ENCODE measurements at places on chromosomes 12 and 14.

DNA sequence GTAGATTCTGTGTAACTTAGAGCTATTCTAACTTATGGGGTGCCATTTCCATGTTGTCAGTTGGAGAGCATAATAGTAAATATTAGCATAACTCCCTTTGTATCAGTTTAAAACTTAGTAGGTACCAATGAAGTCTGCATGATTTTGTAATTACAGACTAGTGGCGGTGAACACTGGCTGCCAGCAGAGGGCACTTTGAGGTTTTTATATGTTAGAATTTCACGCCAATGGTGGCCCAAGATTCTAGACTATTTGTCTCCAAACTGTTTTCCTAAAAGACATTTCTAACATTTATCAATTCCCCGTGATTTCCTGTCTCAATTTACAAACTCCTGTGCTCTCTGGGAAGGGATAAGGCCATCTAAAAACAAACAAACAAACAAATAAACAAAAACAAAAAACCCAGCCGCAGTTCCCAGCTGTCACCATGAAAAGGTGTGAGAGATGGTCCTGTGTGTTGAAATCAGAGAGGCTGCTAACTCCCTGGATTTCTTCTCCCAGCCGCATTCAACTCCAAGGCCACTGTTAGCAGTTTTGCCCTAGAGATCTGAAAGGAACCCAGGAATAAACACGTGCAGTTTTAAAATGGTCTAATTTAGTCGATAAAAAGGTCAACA lies 57.6 kb downstream of the BRMS1L start:
- DNase-seq, result no peak

DNA sequence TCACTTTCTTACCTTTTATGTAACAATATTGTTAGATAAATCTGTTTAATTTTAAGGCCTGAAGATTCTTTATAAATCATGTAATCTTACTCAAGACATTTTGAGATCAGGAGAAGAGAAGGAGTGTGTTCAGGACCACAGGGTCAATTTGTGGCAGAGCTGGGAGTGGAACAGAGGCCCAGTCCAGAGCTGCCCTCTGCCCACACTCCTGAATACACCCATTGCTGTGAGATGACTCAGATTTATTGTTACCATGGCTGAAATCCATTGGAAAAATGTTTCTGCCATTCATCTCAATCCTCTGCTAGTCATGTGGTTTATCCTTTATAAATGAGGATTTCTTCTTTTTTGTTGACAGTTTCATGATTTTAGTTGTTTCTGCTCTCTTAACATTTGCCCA lies 100.5 kb upstream of the STXBP6 start:
- no peak for DNase-seq

DNA sequence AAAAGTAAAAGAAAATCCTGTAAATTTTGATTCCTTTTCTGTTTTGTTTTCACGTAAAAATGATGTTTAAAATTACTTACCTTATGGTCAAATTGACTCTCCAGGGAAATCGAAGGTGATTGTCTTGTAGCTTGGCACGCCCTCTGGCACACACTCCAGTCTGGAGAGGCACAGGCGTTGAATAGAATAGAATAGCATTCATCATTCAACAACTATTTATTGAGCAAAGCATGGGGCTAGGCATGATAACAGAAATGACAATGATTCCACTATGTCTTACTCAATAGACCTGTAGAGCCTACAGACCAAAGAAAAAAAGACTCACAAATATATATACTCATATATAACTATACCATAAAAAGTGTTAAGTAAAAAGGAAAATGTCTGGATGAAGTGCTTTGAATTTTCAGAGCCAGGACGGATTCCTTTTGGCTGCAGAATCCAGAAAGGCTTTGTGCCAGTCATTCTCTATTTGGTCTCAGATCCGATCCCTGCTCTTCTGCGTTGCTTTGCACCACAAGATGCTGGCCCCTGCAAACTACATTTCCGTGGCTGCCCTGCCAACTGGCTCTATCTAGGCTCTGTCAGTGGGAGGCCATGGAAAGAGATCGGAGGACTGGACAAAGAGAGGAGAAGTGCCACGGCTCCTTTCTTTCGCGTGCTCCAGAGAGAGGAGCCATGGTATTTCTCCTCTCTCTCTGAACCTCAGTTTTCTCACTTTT lies 231.8 kb downstream of the CRADD start:
- no peak for DNase-seq

- no peak for DNase-seq
These were observed 3.3 kb downstream of the FGD6 start for GRCh38 chr12:95213928-95214327.

- DNase-seq, result no peak
These were observed 68.8 kb downstream of the MDGA2 start for GRCh38 chr14:47606566-47606965.

DNA sequence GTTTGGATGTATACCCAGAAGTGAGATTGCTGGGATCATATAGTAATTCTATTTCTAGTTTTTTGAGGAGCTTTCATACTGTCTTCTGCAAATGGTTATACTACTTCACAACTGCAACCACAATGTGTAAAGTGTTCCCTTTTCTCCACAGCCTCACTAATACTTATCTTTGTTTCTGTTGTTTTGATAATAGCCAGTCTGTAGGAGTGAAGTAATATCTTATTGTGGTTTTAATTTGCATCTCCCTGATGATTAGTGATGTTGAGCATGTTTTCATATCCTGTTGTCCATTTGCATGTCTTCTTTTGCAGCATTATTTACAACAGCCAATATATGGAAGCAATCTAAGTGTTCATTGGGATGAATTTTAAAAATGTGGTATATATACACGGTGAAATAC lies 29.9 kb downstream of the GABARAPL1 start:
- DNase-seq, result no peak

GRCh38 chr14:104746071-104746545 lies 6.8 kb upstream of the SIVA1 start:
- no peak for DNase-seq

DNA sequence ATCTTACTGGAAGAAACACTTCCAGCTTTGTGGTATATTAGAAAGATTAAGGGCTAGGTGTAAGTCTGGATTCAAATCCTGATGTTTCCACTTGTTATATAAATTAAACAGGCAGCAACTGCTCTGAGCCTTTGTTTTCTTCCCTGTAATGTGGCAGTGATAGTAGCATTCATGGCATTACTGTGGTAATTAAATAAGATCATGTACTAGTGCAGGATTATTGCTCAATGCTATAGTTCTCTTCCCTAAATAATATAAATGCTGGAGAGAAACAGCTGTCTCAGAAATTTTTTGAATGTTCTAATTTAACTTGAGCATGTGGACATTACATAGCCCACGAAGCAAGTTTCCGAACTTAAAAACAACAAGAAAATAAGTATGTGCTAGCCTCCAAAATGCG lies 5.4 kb downstream of the TMEM117 start:
- DNase-seq, result no peak

- DNase-seq, result peak; percentile 16
These were observed 193.6 kb downstream of the SLC41A2 start for GRCh38 chr12:104764225-104765091.

GRCh38 chr12:123106640-123107359 lies 44.1 kb downstream of the PITPNM2 start:
- no peak for DNase-seq

GRCh38 chr12:119748497-119748896 lies 80.6 kb downstream of the PRKAB1 start:
- no peak for DNase-seq

DNA sequence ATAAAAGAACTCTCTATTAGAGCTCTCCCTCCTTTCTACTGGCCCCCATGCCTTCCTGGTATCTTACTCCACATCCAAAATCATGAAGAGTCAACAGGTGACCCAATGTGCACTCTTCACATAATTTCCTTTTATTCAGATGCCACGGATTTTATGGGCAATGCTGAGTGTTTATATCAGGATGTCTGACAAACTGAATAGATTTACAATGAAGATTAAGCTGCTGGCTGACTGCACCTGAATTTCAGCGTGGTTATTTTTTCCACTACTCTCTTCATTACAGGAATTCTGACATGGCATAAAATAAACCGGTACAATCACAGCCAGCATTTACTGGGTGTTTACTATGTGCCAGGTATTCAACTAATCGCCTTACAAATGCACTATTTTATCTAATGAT lies 29.4 kb upstream of the CERS5 start:
- DNase-seq, result no peak

DNA sequence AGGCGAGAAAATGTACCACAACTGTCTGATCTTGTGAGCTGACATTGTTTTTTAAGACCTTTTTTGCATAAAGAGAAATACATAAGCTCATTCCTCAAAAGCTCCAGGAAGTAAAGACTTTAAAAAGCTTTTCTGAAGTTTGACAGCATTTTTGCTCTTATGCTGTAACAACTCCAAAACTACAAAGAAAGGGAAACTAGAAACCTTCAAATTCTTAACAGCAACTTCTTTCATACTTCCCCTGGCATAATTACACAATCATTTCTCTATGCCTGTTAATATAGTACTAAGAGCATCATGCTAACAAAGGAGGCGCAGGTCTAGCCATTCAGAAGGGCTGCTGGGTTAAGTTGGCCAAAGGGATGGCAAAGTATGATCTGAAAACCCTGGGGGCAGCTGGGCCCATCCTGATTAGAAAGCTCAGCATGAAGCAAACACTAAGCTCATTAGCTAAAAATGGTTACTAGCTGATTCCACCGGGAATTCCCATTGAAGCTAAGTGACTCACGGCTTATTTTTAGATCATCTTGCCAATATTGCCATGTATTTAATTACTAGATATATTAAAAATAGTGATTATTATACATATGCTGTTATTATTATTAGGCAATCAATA lies 26.1 kb upstream of the ANP32D start:
- DNase-seq, result no peak

DNA sequence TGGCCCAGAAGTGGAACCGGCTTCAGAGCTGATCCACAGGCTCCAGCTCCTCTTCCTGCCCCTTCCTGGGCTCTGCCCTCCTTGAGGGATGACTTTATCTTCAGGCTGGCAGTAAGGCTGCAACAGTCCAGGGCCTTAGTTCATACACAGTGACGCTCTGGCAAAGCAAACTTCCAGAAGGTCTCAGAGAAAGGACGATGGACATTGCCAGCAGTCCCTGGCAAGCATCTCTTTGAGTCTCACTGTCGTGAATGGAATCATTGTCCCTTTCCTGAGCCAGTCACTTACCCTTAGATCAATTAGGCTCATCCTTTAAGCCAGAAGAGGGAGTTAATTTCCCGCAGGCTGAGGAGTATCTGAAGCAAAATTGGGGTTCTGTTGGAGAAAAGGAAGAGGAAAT lies 8.6 kb downstream of the AK7 start:
- no peak for DNase-seq

DNA sequence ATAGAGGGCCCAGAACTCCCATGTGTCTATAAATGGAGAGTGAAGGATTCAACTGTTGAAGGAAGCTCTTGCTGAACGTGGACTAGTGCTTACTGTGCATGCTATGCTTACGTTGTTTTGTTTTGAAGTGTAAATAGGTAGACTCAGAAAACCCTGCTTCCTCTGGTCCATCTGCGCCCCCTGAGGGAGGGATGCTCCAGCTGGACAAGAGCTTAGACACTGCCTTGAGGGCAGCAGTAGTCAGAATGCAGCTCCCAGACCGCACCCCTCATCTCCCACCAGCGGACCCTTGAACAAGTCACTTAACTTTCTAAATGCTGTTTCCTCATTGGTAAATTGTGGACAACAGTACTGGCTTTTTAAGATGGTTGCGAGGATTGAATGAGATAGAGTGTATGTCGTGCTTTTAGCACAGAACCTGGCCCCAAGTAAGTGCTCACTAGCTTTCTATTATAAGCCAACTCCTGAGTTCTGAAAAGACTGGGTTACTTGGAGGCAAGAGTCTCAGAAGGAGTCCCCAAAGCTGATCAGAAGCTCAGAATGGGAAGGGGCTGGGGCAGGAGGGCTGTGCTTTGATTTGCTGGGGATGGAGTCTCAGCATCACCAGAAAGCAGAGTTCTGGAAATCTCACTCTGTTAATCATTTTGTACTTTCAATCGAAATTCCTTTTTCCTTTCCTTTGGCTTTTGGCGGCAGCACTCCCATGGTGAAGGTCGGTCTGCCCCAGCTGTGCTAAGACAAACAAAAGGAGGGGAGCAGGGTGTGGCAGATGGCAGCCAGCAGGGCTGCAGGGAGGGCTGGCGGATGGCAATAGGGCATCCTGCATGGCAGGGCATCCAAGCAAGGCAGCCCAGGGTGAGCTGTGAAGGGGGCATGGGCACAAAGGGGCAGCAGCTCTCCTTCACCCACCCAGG lies 15.6 kb downstream of the AGAP2 start:
- no peak for DNase-seq

- DNase-seq, result no peak
These were observed 184.5 kb downstream of the NUBPL start for GRCh38 chr14:31745741-31746140.

- no peak for DNase-seq
These were observed 66.1 kb downstream of the WASHC3 start for GRCh38 chr12:101995684-101996083.

- DNase-seq, result no peak
These were observed 50.7 kb downstream of the FLRT2 start for GRCh38 chr14:85580536-85581140.

GRCh38 chr12:4483885-4484823 lies 38.5 kb upstream of the FGF6 start:
- DNase-seq, result no peak

DNA sequence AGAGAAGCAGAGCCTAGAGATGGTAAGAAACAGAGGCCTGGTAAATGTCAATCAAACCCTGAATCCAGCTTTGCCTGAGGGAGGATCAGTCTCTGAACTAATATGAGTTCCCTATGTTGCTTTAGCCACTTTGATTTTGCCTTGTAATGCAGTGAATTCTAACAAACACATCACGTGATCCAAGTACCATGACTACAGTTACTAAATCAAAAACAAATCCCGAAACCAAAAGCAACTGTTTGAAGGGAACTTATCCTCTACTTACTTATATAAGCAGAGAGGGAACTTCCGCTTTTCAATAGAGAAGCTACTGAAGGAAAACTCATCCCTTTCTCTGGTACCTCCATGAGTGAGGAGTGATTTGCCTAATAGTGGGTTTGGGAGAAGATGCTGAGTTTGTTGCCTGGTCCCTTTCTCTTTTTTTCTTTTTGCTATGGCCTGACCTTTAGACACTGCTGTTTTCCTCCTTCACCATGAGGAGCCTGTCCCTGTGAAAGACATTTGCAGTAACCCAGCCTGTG lies 7.7 kb upstream of the PPTC7 start:
- DNase-seq, result no peak

DNA sequence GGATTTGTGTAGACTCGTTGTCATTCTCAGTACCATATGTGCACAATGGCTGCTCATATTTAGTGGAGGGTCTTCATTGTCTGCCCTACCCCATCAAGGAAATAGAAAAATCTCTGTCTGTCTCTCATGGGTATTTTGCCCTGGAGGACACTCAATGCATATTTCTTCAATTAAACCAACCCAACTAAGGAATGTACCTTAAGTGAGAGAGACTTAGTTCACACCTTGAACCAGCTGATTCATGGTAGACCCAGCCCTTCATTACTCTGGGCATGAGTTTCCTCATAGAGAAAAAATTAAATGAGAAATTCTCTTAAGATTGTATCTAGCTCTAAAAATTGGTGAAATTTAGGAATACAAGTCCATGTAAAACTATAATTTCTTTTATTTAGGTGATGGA lies 107.1 kb upstream of the PLEKHG7 start:
- no peak for DNase-seq

GRCh38 chr14:75350505-75351060 lies 72.0 kb downstream of the FOS start:
- no peak for DNase-seq

GRCh38 chr12:130337488-130338303 lies at the start of gene PIWIL1:
TSS of gene PIWIL1 (plus strand) at chr12:130337887. CDS start at chr12:130342592, 4,705 bp downstream.
- no peak for DNase-seq

- DNase-seq, result no peak
These were observed 121.3 kb downstream of the KCNMB4 start for GRCh38 chr12:70487440-70487839.
